ENCODE measurements at places on chromosomes 13 and 19. TPM values are rescaled to one million over a fixed set of nuclear protein-coding genes. Genes with fewer than 3 reads are reported as not detected.
A peak's percentile ranks its signal among the peaks of the same experiment; 100 is the strongest.

C13orf42 gene
- not detected for total RNA-seq

UGGT2 gene
- total RNA-seq = 21.8 TPM

CDX2 gene
- total RNA-seq = not detected

SIGLEC10 gene
- 6.5 TPM for total RNA-seq

NLRP9 gene
- total RNA-seq = not detected

PBX4 gene
- not detected for total RNA-seq

GPR4 gene
- 3.7 TPM for total RNA-seq

SLC17A7 gene
- total RNA-seq = 1.0 TPM

ATP8A2 gene
- 0.65 TPM for total RNA-seq

KIR2DL4 gene
- not detected for total RNA-seq

- no peak for DNase-seq
These were observed 711 bp upstream of the MIPEP start for GRCh38 chr13:23889615-23890607.

- no peak for DNase-seq
These were observed 8.4 kb upstream of the KLK14 start for GRCh38 chr19:51091126-51091525.

DNA sequence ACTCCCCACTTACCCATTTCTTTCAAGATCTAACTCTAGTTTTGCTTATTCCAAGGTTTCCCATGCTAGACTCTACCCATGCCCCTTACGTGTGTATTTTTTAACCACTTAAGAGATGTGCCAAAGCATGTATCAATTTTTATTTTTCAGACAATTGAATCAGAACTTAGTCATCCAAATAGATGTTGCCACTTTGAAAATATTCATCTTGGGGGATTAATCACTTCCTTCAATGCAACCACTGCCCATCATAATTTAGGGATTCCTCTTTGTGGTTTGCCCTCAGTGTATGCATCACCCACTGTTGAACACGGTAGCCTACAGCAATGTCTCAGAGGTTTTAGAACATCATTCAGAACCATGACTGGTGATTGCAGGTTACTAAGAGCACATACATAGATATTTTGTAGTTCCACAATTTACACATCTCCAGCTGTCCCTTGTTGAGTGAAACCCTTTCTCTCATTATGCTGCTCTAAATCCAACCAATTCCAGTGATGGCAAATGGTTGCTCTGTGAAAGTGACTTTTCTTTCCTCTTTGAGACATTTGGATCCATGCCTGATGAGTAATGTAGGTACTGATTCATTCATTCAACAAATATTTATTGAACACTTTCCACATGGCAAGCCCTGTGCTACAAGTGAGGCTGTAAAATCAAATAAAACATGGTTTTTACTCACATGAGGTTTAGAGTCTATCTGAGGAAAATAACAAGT, 60.6 kb upstream of the SERP2 start:
- DNase-seq = no peak

- DNase-seq = no peak
These were observed 114.9 kb upstream of the SOX1 start for GRCh38 chr13:111952032-111952431.

GRCh38 chr13:102742101-102742500, 31.5 kb downstream of the TEX30 start:
- DNase-seq = no peak

- DNase-seq = no peak
These were observed 2852.5 kb downstream of the PCDH9 start for GRCh38 chr13:64377606-64378005.

DNA sequence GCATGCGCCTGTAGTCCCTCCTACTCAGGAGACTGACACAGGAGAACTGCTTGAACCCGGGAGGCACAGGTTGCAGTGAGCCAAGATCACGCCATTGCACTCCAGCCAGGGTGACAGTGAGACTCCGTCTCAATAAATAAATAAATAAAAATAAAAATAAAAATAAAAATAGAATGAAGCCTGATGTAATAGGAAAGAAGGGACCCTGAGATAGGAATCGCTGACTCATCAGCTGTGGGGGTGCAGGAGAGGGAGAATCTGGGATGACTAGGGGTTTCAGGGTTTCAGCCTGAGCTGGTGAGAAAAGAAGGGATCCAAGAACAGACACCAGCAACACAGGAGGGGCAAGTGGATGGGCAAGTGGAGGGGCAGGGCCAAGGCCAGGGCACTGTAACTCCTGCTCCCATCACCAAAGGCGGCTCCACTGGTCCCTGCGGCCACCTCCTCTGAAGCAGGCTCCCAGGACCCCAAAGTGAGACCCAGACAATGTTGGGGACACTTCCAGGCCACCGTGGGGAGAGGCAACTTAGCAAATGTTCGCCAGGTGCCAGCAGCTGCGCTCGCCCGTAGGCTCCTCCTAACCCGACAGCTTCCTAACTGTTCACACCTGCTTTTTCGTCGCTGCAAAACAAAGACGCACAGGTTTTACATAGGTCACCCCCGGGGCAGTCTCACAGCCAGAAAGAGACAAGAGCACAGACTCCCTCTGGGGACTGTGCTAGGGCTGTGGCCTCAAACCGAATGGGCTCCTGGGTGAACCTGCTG, 1.2 kb downstream of the HAUS8 start:
- peak; percentile 56 for DNase-seq

DNA sequence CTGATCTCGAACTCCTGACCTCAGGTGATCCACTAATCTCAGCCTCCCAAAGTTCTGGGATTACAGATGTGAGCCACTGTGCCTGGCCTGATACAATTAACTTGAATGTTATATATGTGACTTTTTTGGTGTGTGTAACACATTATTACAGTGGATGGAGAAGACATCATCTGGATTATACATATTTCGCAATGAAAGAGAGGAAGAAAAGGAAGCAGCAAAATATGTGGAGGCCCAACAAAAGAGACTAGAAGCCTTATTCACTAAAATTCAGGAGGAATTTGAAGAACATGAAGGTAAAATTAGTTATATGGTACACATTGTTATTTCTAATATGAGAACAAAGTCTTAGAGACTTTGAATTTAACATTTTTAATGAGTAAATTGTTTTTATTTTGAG, 55.5 kb downstream of the BRCA2 start:
- DNase-seq = no peak

DNA sequence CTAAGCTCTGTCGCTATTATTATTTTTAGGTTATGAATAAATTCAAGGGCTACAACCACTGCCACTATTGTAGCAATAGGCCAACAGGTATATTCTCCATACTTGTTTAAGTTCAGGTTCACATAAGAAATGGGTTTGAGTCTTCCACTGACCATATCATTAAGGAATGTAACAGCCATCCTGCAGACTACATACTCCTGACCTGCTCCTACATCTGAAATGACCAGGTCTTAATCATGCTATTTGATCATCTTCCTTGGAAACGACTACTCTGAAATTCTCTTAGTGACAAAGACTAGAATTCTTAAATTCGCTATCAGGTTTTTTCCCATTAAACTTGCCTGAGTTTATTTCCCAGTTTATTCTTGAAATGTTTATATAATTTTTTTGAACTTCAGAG, 66.8 kb downstream of the IPO5 start:
- no peak for DNase-seq

GRCh38 chr13:30832845-30833332, 73.2 kb upstream of the MEDAG start:
- DNase-seq = peak; percentile 73

DNA sequence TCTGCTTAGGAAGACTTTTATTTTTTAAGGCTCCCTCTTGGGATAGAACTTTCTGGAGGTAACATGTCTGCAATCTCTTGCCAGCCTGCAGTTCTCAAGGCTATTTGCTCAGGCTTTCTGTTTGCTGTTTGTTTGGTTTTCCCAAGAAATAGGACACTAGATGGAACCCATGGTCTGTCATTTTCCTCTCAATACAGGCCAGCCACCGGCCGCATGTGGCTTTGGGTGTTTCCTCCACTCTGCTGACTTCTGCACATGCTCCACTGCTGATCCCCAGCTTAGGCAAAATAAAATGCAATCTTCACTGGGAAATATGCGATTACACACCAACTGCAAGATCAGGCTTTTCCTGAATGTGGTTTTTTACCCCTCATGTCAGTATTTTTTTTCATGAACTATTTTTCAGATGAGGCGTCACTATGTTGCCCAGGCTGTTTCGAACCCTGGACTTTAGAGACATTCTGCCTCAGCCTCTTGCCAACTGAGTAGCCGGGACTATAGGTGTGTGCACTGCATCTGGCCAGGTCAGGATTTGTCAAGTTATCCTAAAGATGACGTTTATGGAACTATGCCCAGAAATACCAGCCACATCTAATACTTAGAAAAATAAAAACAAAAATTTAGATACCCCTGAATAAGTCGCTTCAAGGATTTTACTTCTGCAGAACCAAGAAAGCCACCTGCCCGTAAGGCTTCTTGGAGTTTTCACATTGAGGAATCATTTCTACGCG, 94.3 kb upstream of the PABPC3 start:
- no peak for DNase-seq

GRCh38 chr13:93927431-93927830, 552.1 kb downstream of the DCT start:
- no peak for DNase-seq

DNA sequence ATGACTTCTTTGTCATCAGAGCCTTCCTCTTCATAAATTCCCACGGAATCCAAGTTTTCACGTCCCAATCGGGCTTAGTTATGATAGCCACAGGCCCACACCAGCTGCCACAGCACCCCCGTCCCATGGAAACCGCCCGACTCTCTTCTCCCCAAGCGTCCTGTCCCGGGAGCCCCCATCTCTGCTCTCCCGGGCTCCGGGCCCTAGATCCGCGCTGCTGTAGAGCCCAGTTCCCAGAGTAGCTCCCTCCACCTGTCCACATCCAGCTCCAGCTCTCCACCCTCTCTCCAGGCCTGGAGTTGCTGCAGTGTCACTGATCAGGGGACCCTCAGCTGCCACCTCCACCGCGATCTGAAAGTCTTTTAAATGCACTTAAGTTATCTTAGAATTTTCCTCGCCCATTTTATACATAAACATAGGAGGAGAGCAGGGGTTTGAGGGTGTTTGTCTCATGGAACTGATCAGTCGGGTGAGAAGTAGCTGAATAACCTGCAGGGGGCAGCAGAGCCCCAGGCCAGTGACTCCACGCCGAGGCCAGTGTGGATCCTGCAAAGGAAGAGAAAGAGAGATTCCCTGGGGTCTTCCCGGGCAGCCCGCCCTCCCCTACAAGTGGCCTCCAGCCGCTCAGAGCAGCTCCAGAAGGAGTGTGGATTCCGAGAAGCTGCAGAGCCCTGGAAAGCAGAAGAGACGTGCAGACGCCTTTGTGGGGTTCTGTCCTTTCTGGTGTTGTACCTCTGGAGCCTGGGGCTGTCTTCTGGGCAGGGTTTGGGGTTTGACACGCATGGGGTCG, 1.1 kb upstream of the ZNF763 start:
- peak; percentile 95 for DNase-seq

- DNase-seq = no peak
These were observed 158.0 kb downstream of the VWA8 start for GRCh38 chr13:41802684-41803444.

DNA sequence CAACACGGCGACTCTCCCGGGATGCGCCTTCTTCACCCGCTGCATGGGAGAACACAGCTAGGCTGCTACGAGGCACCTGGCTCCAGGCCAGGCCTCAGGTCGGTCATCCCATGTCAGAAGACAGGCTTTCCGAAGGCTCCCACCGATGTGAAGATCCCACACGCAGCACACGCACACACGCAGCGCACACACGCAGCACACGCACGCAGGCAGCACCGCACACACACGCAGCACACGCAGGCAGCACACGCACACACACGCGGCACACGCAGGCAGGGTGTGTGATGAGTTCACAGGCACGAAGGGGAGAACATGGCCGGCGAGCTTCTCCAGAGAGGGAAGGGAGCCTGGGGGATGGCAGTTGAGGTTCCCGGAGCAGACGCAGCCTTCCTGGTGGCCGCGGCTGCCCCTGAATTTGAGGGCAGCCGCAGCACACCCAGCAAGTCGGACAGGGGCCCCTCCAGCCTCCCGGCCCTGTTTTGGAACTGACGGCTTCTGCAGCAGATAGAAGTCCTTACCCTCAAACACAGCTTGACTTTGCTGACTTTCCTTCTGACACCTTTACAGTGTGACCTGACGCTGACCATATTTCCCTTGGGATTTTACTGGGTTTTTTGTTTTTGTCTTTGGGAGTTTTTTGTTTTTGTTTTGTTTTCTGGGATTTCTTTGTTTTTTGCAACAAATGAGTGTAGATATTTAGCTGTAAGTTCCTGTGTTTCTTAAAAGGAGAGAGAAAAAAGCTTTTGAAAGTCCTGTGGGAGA, 55.9 kb downstream of the RASA3 start:
- no peak for DNase-seq

- peak; percentile 49 for DNase-seq
These were observed 13.5 kb downstream of the ARL11 start for GRCh38 chr13:49641801-49642291.

- no peak for DNase-seq
These were observed 29.3 kb upstream of the SPACA7 start for GRCh38 chr13:112346899-112347229.

- no peak for DNase-seq
These were observed 112.8 kb downstream of the POSTN start for GRCh38 chr13:37485756-37486155.

GRCh38 chr13:31204592-31204991, 4.8 kb downstream of the B3GLCT start:
- DNase-seq = no peak

DNA sequence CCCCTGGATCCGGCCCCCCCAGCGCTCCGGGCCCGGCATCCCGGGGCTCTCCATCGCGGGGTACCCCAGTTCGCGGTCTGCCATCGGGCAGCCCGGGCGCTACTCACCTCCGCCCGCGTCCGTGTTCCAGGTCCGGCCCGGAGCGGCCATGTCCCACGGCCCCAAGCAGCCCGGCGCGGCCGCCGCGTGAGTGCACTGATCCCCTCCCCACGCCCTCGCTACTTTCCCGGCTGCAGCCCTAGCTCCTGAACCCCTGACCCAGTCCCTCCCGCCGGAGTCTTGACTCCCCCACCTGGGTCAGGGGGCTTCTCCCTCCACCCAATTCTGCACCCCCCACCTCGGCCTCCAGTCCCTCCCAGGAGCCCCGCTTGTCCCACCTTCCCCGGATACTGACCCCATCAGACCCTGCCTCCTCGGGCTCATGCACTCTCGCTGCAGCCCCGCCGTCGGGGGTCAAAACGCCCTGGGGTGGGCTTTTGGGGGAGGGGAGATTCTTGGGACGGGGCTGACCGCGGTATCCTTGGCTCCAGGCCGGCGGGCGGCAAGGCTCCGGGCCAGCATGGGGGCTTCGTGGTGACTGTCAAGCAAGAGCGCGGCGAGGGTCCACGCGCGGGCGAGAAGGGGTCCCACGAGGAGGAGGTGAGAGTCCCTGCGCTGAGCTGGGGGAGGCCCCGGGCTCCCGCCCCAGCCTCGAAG, 566 bp downstream of the HMG20B start:
- DNase-seq = peak; percentile 76

- no peak for DNase-seq
These were observed 25.6 kb downstream of the IFT88 start for GRCh38 chr13:20592606-20593005.

Data from right cardiac atrium (tissue), 5 donors.